Hepatic stellate cell (primary cell): ENCODE measurements at places on chromosomes 5 and 9.

GRCh38 chr5:67133217-67133616 lies 63.4 kb downstream of the CD180 start:
- DNase-seq = no peak

GRCh38 chr5:94423411-94423810 lies 195.0 kb downstream of the KIAA0825 start:
- DNase-seq = no peak

- DNase-seq = no peak
Observed at GRCh38 chr5:100634937-100635534, 99.9 kb downstream of the FAM174A start.

DNA sequence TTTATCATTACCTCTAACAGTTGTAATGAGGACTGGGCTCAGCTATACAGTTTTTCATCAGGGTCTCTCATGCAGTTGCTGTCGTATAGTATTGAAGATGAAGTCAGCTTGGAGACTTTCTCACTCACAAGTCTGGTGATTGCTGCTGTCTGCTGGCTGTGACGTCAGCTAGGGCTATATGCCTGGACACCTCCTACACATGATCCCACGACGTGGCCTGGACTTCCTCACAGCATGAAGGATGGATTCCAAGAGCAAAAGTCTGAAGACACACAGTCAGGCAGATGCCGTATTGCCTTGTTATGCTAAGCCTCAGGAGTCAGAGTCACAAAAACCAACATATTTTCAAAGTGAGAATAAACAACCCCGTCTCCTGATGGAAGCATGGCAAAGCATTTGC lies 193.3 kb downstream of the LURAP1L start:
- peak; percentile 2 for DNase-seq

- no peak for DNase-seq
Observed at GRCh38 chr9:34576597-34577399, 12.7 kb downstream of the CNTFR start.

DNA sequence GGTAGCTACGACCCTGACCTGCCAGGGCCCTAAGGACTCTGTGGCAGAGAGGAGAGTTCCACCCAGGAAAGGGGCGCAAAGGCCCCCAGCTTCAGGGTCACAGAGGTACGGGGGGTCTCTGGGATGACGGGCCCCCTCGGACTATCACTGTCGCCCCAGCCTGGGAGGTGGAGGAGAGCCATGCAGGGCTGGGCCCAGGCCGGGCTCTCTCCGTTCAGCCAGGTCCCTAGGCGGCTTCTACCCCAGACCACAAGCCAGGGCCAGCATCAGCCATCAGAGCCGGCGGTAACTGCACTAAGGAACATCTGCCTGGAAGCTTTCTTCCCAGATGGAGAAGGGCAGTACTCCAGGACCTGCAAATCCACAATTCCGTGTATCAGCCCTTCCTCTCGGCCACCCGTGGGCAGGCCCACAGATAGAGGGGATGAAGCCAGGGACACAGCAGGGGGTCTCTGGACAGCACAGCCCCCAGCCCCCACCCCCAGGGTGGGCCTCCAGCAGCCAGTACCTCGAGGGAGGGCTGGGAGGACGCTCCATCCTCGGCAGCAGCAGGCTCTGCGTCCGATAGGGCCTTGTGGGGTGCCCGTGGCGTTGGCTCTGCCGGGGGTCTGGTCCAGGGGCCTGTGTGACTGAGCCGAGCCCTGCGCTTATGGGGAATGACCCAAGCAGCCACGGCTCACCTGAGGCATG lies 38.4 kb downstream of the NACC2 start:
- DNase-seq = no peak

GRCh38 chr9:97572196-97572891 lies 60.8 kb downstream of the TSTD2 start:
- no peak for DNase-seq

GRCh38 chr5:3202570-3202969 lies 393.1 kb upstream of the IRX1 start:
- no peak for DNase-seq

- DNase-seq = no peak
Observed at GRCh38 chr9:90442723-90443122, 199.9 kb downstream of the DIRAS2 start.

DNA sequence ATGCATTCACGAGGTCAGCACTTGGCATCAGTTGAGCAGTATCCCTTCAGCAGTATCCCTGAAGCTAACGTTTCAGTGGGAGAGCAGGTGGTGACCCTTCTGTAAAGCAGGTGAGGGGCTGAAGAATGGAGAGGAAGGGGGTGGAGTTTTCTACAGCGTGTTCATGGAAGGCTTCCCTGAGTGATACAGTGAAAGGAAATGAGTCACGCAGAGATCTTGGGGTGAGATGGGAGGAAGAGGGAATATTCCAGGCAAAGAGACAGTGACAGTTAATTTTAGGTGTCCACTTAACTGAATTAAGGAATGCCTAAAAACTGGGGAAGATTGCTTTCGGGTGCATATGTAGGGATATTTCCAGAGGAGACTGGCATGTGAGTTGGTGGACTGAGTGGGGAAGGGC lies 25.7 kb downstream of the TAS2R1 start:
- DNase-seq = no peak

DNA sequence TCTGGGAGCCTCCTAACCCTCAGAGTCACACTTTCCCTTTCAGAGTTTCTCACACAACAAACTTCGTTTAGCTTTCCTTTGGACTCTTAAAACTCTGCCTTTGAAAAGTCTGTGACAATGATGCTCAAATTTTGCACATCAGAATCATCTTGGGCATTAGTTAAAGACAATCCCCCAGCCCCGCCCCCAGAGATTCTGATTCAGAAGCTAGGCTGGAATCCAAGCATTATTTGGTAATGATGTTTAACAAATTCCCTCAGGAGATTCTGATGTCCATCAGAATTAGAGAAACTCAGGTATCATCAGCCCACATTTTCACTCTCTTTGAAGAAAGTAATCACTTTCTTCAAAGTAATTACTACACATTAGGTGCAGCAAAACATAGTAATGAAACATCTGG lies 9.6 kb upstream of the PLPP1 start:
- DNase-seq = no peak

GRCh38 chr5:16754601-16755000 lies 137.8 kb upstream of the RETREG1 start:
- DNase-seq = no peak

DNA sequence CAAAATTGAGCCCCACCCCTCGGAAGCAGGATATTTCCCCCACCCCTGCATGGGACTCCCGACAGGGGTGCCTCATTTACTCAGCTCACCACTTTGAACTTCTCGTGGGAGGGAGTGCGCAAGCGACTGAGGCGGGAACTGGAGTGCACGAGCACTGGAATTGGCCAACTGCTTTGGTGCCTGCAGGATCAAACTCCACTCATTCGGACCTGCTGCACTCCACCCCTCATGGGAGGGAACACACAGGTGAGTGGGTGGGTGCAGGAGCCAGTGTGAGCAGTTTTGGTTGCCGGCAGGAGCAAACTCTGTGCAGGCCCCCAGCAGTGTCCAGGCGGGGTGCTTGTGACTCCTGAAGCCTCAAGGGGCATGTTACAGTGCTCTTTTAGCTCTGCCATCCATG lies 301.2 kb downstream of the TUSC1 start:
- DNase-seq = no peak

DNA sequence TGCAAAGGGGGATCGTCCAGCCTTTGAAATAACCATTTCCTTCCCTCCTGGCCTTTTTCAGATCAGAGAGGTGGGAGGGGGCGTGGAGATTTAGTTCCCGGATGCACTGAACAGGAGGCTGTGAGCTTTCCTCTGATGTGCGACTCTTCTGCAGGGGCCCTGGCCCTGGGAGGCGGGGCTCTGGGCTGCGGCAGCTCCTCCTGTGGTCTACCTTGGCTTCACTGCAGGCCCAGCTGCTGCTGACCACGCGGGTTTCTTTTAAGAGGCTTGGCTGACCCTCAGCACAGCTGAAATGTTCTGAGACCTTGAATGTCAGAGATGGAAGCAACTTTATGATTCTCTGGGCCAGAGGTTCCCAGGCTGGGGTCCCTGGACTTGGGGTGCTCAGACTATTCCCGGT lies 27.0 kb upstream of the COL15A1 start:
- DNase-seq = no peak

DNA sequence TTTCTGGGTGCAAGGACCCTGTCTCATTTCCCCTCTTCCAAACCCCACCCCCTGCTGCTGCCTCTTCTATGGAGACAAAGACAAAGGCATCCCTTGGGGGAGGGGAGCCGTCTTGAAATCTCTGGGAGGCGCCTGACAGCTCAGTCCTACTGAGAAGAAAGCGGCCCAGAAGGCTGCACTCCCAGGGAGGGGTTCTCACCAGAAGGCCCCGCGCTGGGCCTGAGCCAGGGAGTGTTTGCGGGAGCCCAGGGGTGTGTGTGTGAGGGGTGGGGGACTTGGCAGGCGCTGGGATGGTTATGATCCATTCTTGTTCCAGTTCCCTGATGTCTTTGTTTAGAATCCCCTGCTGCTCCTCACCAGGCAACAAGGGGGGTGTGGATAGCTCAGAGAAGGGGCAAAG lies 45.7 kb upstream of the ALDH1B1 start:
- DNase-seq = no peak

DNA sequence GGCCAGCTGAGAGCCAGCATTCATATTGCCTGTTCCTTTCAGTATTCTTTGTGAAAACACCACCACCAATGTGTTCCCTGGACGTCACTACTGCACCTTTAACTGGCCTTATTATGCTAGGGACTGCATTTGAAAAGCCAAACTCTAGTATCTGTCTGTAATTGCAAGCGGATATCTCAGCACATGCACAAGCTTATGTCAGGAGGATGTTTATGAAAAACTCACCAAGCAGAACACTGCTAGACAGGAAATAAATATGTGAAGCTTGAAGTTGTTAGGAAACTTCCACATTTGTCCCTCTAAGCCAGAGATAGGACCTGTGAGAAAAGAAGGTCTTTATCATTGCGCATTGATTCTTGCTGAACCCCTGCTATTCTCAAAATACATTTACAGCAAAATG lies 135.4 kb upstream of the CCDC152 start:
- no peak for DNase-seq

DNA sequence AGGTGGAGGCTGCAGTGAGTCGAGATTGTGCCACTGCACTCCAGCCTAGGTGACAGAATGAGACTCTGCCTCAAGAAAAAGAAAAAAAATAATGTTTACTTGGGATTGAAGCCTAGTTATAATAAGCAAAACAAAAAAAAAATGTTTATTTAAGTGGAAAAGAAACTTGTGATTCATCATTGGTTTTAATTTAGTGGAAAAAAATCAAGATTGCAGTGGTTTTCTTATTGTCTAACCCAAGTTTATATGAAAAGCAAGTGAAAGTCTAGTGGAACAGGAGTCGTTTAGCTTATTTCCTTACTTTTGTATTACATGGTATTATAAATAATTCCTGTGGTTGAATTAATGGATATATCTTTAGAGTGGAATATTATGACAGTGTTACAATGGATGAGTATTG lies 8.4 kb downstream of the CNOT8 start:
- DNase-seq = no peak

- peak; percentile 64 for DNase-seq
Observed at GRCh38 chr5:73391441-73391881, 57.1 kb downstream of the FOXD1 start.

- no peak for DNase-seq
Observed at GRCh38 chr5:114411380-114411931, 49.6 kb downstream of the KCNN2 start.

DNA sequence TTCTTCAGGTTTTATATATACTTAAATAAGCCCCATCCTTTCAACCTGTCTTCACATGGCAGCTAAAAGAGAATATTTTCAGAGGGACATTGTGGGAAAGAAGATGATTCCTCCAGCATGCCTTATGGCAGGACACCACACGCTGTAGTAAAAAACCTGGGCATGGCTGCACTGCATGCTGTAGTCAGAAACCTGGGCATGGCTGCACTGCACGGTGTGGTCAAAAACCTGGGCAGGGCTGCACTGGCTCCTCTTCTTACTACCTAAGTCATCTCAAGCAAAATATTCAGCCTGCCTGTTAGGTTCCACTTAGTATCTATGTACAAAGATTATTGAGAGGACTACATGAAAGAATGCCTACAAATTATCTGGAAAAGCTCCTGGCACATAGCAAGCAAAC lies 153.6 kb downstream of the BRINP1 start:
- no peak for DNase-seq

DNA sequence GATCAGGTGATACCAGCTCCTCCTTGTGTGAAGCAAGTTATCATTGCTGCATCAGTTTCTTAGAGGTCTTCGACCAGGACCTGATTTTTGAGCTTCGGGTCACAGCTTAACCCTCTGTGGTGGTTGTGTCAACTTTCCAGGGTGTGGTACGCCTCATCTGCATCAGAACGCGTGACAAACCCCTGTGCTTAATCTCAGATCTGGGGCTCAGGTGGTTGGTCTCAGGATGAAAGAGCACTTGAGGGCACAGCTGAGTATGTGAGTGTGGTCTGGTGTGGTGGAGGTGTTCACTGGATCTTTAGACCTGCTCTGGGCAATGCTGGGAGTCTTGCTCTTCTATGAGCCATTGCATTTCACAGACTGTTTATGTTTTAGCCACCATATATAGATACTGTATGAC lies 64.1 kb downstream of the OSTF1 start:
- DNase-seq = no peak

- no peak for DNase-seq
Observed at GRCh38 chr5:119301906-119302305, 53.9 kb upstream of the TNFAIP8 start.

DNA sequence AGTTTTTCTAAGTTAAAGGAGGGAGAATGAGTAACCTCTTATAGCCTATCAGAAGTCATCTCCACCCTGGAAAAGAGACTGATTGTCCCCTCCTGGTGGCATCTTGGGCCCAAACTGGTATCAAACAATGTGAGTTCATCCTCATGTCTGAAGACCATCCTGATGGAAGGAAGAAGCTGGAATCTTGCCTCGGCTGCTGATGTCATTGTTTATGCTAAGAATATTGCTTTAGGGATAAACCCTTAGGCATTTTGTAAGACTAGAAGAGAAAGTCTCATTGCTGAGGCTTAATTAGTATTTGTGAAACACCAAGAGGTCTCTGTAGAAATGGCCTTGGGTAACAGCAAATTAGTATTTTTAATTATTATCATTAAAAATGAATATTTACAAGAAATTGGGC lies 65.7 kb upstream of the KCNN2 start:
- DNase-seq = no peak

DNA sequence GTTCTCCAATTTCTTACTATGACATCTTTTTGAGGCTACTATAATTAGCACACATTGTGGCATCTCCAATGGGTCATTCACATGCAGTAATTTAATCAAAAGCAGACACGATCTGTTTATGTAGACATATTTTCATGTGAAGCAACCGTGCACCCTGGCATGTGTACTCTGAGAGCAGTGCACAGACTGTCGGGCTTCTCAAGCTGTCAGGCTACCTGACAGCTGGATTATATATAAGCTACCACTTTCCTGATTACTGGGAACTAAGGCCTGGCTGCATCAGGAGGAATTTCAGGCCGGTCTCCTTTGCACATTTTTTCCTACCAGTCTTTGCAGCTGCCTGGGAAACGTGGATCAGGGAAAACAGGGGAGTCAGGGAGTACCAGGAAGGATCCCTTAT lies 197.5 kb downstream of the MAPKAP1 start:
- peak; percentile 53 for DNase-seq

GRCh38 chr9:68751556-68751955 lies 46.5 kb downstream of the PIP5K1B start:
- DNase-seq = no peak
